ENCODE measurements at places on chromosomes 2 and 18.

GRCh38 chr18:12327510-12328178 lies 19.6 kb downstream of the TUBB6 start:
- DNase-seq = no peak

DNA sequence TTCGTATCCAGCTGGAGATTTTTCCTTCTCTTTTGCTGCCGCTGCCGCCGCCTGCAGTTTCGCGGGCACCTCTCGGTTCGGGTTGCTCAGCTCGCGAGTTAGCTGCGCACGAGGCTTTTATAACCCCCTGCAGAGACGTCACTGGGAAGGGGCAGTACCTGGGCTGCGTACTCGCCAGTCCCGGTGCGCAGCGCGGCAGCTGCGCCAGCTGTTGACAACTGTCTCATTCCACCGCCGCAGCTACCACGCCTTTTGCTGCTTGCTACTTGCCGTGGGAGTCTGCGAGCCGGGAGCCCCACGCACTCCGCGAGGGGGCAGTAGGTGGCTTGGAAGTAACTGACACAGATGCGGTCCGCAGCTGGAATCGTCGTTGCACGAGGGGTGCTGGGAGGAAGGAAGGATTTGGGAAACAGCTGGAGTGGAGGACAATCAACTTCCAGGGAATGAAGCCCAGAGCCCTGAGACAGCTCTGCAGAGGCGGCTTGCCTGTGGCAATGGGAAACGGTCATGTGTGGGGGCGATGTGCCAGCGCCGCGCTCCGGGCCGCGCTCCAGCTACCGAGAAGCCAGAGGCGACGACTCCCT lies at the start of gene TACR1:
Gene TACR1 (minus strand): TSS at position 93 of the 584 bp plus-strand sequence. CDS start 586 bp downstream, outside the sequence.
- no peak for DNase-seq

DNA sequence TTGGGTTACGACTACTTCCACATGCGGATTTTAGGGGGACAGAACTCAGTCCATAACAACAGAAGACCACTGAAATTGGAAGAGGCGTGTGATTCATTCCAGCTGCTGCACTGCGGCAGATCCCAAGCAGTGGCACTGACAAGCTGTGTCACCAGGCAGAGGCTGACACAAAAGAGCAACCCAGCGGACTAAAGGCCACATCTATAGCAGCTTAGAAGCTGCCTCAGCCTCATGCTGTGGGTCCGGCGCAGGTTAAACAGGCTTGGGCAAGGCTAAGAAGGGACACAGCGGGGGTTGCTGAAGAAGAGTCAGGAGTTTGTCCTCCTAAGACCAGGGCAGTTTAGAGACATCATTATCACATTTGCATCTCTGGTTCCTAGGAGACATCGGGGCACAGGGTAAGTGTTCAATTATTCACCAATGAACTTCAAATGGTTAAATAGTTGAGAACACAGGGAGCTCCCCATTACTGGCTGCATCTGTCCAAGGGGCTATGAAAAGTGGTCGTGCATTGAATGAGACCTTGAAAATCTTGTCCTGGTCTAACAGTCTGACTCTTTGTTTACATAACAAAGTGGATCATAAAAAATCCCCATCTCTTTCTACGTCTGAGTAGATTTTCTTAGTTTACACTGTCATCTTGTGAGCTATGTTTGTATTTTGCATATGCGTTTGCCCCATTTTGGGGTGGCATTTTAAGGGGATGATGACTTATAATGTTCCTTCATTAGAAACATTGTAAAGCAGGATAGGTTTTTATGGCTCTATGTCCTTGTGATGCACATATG lies 162.3 kb upstream of the TRIB2 start:
- no peak for DNase-seq

GRCh38 chr2:238894226-238894949 lies 46.5 kb downstream of the TWIST2 start:
- no peak for DNase-seq
